Stimulated activated naive CD4-positive, alpha-beta T cell (primary cell): ENCODE measurements at places on chromosomes 6 and 20.

- DNase-seq, result no peak
These were observed 34.2 kb upstream of the TBXT start for GRCh38 chr6:166201878-166202277.

- DNase-seq, result no peak
These were observed 14.4 kb upstream of the RNF24 start for GRCh38 chr20:4029505-4030467.

DNA sequence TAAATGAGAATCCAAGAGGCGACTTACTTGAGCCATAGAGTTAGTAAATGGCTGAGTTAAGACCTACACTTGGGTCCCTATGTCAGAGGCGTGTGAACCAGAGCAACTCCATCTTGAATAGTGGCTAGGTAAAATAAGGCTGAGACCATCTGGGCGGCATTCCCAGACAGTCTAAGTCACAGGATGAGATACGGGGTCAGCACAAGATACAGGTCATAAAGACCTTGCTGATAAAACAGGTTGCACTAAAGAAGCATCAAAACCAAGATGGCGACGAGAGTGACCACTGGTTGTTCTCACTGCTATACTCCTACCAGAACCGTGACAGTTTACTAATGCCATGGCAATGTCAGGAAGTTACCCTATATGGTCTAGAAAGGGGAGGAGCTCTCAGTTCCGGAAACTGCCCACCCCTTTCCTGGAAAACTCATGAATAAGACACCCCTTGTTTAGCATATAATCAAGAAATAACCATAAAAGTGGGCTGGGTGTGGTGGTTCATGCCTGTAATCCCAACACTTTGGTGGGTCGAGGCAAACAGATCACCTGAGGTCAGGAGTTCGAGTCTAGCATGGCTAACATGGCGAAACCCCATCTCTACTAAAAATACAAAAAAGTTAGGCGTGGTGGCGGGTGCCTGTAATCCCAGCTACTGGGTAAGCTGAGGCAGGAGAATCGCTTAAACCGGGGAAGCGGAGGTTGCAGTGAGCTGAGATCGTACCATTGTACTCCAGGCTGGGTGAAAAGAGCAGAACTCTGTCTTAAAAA lies 43.9 kb upstream of the EEF1A1 start:
- no peak for DNase-seq

DNA sequence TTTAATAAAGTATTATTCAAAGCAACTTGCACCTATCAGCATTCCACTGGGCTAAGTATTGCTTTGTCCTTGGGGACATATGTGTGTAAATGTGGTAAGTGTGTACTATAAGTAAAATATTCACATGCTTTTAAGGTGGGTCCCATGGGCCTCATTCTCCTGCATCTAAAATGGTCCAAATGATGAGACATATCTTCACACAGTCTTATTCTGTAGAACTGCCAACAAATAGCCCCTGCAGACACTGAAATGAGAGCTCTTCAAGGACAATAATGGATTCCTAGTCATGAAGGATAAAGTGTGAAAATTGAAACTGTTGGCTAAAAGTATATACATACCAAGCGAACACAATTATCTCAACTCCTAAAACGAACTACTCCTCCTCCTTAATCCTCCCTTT lies 81.8 kb downstream of the SMLR1 start:
- no peak for DNase-seq

- no peak for DNase-seq
These were observed 620.1 kb downstream of the COL12A1 start for GRCh38 chr6:74585753-74586152.

GRCh38 chr20:23966298-23966697 lies 22.3 kb downstream of the GGTLC1 start:
- DNase-seq, result no peak

- no peak for DNase-seq
These were observed 3.1 kb downstream of the LAMP5 start for GRCh38 chr20:9517297-9518162.

DNA sequence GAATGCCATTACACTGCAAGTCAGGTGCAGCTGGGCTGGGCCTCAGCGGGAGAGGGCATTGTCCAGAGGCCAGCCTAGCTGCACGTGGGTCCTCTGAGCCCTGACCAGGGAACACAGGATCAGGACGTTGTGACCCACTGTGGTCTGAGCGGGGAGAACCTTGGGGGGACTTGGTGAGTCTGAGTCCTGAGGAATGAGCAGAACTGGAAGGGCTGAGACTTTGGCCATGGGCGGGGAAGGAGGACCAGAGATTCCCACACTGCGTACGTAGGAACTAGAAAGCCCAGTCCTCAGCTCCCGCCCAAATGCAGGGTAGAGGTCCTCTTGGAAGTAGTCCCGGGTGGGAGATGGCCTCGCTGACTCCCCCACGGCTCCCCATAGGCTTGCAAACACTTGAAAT lies 42.5 kb downstream of the GABRR2 start:
- DNase-seq, result no peak

GRCh38 chr6:35911871-35912653 lies 8.8 kb downstream of the SRPK1 start:
- DNase-seq, result no peak

GRCh38 chr6:10431423-10432164 lies 16.7 kb upstream of the TFAP2A start:
- no peak for DNase-seq

DNA sequence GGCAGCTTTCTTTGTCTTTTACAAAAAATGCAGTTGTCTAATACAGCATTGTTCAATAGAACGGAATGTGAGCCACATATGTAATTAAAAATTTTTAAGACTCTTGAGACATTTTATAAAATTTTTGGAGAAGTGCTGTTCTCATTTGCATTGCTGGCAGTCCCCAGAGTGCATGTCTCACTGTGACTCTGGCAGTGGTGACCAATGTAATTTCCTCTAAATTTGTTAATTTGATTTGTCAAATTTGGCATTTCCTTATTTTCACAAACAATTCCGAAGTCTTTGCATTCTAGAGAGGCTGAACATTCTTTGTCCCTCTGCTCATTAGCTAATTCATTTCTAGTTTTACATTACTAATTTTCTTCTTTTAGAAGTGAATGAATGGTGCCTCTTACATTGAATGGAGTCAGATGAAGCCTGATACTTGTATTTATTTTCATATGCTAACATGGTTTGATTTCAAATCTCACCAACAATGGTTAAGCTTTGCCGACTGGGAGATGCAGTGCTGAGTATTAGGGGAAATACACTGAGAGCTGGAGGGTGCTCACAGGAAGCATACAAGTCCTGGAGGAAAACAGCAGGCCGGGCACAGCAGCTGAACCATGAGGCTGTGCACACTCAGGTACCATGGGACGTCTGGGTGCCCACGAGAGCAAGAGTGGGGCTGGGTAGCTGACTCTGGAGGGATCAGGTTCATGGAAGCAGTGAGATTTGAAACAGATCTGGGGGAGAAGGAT lies 68.5 kb upstream of the ARMC2 start:
- no peak for DNase-seq

- DNase-seq, result no peak
These were observed 71.5 kb downstream of the NCR2 start for GRCh38 chr6:41406728-41407489.

GRCh38 chr6:163738304-163738703 lies 323.8 kb downstream of the QKI start:
- no peak for DNase-seq

GRCh38 chr6:39725632-39725997 lies 407 bp upstream of the KIF6 start:
- DNase-seq, result no peak

DNA sequence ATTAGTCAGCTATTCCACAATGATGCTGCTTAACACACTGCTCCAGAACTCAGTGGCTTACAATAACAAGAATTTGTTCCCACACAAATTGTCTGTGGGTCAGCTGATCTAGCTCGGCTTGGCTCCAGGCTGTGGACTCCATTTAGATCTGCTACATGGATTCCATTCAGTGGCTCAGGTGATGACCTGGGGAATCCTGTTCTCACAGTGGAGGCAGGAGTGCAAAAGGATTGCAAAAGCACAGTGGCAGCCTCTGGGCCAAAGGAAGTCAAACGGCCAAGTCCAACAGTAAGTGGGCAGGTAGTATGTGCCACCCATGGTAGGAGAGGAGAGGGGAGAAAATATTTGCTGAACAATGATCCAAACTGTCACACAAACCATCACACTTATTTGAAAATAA lies 15.8 kb upstream of the LRRN4 start:
- no peak for DNase-seq

- no peak for DNase-seq
These were observed 104.3 kb downstream of the FARS2 start for GRCh38 chr6:5365436-5366195.

- no peak for DNase-seq
These were observed 9.8 kb downstream of the NKX2-4 start for GRCh38 chr20:21387528-21387927.

DNA sequence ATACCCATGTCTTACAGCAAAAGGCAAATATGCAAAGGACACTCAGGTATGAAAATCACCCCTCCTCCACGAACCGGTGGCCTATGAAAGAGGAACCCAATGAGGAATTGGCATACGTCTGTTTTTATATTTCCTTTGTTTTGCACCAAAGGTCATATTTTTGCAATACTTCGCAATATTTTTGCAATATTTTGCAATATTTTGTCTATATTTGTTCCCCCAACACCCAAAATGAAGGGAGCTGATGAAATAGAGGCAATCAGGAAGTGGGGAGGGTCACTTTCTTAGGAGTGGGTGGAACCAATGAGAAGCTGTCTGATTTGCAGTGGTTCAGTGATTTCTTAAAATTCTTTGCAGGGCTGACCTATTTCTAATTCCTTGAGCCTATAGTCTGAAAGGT lies 296.8 kb upstream of the TSHZ2 start:
- DNase-seq, result no peak

GRCh38 chr20:6702144-6702543 lies 65.3 kb upstream of the BMP2 start:
- DNase-seq, result no peak

DNA sequence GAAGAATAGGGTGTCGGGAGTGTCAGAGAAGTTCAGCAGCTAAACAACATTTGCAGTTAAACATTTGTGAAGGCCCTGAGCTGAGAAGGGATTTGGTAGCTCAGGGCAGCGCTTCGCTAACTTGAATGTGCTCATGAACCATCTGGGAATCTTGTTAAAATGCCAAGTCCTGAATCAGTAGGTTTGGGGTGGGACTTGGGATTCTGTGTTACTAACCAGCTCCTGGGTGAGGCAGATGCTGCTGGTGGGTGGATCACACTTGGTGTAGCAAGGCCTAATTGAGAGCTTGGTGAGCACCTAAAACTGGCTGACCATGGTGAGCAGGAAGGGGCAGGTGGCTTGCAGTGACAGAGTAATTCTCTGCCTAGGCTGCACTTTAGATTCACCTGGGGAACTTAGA lies 5.9 kb downstream of the PTPRA start:
- no peak for DNase-seq

DNA sequence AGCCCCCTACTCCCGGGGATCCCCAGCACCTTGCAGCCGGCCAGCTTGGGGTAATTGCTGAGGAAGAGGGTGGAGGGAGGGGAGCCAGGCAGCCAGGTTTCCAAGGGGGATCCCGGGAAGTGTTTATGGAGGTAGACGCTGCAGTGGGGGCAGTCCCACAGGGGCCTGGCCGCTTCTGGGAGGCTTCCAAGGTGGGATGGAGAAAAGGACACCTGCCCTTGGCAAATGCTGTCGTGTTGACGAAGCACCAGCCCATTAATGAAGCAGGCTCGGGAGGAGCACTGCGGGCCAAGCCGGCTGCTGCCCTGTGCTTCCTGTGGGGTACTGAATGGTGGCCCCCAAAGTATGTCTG lies 82.4 kb downstream of the TMEM242 start:
- DNase-seq, result no peak

DNA sequence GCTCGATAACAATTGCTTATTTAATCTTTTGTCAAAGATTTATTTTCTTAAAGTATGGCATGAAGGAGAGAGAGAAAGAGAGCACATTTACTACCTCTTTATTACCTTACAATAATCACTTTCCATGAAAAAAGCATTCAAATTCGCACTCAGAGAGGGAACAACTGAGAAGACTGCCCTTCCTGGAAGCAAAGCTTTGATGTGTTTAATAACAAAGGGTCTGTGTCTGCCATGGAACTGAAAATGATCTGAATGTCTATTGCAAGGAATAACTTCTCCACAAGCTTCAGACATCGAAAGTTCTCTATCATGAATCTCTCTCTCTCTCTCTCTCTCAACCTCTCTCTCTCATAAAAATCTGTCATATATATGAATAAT lies 308.9 kb downstream of the HDGFL1 start:
- no peak for DNase-seq

DNA sequence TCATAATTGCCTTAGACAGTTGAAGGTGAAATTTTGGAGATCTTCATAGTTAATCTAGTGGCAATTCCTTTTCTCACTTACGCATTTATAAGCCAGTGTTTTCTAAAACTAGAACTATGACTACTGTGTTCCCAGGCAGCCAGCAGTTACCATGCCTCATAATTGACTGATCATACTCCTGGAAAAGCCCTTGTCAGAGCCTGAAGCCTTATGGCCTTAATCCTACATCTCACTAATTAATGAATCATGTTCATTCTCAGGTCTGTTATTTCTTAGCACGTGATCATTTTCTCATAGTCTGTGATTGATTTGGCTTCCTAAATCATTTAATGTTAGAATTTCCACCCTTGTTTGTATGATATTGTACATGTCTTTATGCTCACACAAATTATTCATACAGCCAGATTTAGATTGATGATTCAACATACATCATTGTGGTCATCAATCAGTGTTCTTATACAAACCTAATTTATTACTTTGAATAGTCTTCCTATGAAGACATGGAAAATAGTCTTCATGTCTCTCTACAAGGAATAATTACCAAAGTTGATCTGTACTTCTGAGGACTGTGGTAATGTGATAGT lies 132.6 kb upstream of the ASCC3 start:
- no peak for DNase-seq

- no peak for DNase-seq
These were observed 6.9 kb downstream of the TP53INP2 start for GRCh38 chr20:34710861-34711574.

DNA sequence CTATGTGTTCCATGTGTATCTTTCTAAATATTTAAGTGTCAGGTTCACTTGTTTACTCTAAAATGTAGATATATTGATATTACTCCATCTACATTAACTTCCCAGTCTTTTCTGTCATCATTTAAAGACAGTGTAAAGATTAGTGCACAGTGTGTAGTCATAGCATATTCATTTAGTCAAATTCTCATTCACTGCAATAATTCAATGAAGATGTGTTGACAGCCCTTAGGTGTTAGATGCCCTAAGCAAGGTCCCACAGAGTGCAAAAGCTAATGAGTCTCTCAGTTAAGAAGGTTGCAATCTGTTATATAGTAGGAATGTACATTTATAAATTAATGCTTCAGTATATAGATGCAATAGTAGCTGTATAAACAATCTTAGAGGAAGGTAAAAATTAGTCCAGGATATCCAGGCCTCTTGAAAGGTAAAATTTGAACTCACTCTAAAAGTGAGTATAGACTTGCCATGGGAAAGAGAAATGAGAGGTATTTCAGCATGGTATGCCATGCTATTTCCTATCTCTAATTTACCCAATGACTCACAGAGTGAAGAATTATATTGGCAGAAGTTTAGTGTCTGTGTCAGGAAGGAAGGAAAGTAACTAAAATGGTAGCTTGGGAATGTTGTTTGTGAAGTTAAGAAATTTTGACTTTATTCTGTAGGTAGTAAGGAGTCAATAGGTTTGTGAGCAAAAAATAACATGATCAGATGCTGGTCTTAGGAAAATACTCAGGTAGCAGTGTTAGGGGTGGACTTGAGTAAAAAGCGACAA lies 969.9 kb upstream of the CITED2 start:
- DNase-seq, result no peak
